Stimulated activated CD8-positive, alpha-beta memory T cell treated with anti-CD3 and anti-CD28 coated beads, Interleukin-7, amount 100 ng/mL, for 1 hour (primary cell): ENCODE measurements at places on chromosomes 1 and 21.

DNA sequence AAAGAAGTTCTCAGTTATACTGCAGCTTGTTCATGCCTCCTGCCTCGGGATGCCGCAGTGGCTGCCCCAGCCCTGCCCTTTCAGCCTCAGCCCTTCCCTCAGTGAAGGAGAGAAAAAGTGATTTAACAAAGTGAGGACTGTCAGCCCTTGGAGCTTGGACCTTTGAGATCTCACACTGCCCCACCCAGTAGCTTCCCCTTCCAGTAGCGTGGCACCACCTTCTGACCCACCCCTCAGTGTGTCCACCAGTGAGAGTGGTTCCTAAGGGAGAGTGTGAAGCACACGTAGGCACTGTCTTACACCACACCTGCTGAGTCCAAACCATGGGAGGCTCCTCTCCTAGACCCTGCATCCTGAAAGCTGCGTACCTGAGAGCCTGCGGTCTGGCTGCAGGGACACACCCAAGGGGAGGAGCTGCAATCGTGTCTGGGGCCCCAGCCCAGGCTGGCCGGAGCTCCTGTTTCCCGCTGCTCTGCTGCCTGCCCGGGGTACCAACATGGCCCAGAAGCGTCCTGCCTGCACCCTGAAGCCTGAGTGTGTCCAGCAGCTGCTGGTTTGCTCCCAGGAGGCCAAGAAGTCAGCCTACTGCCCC, at the start of gene CDA:
TSS of gene CDA (plus strand) at position 464 of the 592 bp plus-strand sequence. CDS start at position 497, 33 bp downstream.
- DNase-seq = no peak

GRCh38 chr1:7111853-7112252, 326.6 kb downstream of the CAMTA1 start:
- DNase-seq = no peak

DNA sequence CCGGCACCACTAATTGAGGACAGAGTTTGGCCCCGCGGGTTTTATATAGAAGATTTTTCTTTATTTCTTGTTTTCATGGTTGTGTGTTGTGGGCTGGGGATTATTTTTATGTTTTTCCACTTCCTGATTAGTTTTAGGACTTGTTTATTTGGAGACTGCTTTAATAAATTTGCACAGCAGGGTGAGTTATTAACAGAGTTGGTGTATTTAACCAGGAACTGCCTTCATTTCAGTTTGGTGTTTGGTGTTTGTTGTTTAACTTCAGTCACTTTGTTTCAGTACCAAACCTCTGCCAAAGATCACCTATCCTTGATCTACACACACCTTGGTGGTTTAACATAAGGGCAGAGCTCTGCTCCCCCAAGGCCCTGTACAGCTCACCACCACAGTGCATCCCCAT, 103.5 kb upstream of the LMO4 start:
- DNase-seq = no peak

DNA sequence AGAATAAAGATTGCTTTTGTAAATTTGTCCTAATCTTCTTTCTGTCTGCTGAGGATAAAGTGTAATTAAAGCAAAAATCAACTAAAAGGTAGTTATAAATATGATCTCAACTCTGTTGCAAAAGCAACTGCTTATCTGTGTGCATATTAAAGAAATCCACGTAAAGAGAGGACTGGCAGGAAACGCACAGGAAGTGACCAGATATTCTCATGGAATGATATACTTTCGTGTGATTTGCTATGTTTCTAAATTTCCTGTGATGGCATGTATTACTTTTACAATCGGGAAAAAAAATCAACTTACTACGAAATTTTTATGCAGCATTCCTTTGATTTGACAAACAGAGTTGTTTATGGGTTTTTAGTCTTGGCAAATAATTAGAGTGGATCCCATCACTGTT, 75.4 kb downstream of the RGS2 start:
- DNase-seq = no peak

DNA sequence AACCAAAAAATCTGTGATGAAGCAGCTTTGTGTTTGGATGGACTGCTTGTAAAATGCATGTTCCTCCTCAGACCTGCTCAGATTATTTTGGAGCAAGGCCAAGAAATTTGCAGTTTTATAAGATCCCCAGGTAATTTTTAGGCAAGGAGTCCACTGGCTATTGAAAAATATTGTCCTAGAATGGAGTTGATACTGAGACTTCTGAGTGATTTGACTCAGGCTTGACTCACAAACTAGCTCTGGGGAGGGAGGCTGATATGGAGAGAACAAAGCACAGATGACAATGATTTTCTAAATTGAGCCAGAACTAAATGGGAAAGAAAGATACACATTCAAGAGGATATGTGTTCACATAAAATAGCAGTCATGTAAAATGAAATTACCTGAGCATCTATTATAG, 36.7 kb downstream of the AGL start:
- no peak for DNase-seq

GRCh38 chr1:1603671-1604373, 3.9 kb upstream of the FNDC10 start:
- no peak for DNase-seq

- DNase-seq = no peak
Measured at GRCh38 chr1:12293416-12293815, 63.6 kb downstream of the VPS13D start.

GRCh38 chr21:25501996-25502665, 105.2 kb downstream of the MRPL39 start:
- DNase-seq = no peak

DNA sequence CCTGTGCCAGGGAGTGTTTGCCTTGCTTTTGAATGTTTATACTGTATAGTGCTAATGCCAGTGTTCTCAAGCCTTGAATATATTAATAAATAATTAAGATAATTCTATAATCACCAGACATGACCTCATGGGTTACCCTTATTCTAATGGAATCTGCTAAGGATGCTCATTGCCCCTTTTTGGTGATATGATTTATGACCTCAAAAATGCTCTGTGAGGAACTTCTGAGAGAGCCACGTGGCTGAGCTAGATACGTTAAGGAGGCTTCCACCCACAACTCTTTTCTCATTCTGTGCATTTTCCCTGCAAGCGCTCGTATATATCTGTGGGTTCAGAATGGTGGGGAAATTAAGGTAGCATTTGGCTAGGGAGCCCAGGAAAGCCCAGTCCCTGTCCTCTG, 19.6 kb upstream of the SLC30A1 start:
- no peak for DNase-seq

- DNase-seq = no peak
Measured at GRCh38 chr21:17903029-17903806, 84.1 kb upstream of the C21orf91 start.

DNA sequence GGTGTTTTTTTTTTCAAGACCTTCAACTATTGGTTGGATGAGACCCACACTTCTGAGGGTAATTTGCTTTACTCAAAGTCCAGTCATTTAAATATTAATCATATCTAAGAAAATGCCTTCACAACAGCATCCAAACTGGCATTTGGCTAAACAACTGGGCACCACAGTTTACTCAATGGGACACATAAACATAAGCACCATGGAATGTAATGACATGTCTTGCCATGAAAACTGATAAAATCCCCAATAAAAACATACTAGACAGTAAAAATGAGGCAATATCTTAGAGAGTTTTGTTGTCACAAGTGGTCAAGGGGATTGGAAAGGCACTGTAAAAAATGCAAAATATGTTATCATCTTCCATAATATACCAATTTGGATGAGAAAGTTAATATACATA, 838.8 kb upstream of the ADAMTS5 start:
- no peak for DNase-seq

DNA sequence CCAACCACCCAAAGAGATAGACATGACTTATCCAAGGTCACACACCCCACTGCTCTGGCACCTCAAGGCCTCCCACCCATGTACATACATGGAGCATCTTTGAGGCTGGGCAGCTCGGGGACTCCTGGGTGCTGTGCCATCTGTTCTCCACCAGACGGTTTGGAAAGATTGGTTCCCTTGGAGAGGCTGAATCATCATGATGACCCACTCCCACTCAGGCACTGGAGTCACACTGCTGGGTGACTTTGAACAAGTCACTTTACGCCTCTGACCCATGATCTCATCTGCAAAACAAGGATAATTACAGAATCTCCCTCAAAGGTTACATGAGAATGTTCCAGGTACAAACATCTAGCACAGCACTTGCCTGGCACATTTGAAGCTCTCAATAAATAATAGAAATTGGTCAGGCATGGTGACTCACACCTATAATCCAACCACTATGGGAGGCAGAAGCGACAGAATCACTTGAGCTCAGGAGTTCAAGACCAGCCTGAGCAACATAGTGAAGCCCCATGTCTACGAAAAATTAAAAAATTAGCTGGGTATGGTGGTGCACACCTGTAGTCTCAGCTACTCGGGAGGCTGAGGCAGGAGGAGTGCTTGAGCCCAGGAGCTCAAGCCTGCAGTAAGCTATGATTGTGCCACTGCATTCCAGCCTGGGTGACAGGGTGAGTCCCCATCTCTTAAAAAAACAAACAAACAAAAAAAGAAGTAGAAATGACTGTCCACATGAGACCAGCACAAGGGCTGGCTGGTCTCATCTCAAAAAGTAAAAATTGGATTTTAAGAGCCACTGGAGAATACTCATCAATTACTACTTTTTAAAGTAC, 74.9 kb downstream of the RRAGC start:
- no peak for DNase-seq

- no peak for DNase-seq
Measured at GRCh38 chr1:14745001-14745720, 146.7 kb downstream of the KAZN start.

DNA sequence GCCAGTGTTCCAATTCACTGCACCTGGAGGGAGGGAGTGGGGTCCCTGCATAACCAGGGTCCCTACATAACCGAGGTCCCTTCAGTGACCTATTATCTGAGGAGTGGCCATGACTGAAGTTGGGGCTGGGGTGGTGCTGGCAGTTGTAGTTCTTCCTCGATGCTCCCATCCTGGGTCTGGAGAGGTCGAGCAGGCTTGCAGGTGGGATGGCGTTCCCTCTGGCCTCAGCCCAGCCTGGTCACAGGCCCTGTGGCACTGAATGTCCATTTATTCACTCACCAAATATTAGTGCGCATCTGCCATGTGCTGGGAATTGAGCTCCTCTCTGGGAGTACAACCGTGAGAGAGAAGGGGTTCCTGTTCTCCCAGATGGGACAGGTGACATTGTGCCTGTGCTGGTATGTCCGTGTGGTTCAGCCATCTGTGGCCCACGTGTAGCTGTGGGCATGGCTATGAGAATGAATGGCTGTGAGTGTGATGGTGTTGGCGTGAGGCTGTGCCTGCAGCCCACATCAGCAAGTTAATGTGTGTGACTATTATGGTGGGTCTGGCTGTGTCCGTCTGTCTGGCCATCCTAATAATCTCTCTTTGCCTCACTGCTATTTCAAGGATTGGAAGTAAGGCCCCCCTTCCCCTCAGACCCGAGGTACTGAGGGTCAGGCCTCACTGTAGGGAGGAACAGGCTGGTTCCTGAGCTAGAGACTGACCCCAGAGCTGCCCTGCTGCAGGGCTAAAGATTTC, 3.9 kb upstream of the SLC6A9 start:
- no peak for DNase-seq

DNA sequence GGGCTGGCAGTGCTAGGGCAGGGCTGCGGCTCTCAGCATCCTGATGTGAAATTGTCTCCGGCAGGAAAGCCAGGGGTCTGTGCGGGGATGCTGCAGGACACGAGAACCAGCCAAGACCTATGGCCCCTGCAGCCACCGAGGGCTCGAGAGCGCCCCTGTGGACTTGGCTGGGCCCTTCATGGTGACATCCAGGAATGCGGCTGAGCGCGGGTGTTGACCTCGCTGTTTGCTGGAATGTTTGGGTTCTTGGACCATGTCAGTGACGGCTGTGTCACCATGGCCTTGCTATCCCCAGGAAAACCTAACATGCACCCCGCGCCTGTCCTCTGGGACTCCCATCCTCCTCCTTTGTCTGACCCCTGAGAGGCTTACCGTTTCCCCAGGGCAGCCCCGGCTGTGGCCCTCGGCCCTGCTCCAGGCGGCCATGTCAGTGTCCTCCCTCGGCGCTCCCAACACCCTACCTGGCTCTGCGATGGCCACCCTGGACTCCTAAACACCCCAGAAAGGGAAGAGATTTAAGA, 14.3 kb upstream of the C1orf174 start:
- DNase-seq = no peak

DNA sequence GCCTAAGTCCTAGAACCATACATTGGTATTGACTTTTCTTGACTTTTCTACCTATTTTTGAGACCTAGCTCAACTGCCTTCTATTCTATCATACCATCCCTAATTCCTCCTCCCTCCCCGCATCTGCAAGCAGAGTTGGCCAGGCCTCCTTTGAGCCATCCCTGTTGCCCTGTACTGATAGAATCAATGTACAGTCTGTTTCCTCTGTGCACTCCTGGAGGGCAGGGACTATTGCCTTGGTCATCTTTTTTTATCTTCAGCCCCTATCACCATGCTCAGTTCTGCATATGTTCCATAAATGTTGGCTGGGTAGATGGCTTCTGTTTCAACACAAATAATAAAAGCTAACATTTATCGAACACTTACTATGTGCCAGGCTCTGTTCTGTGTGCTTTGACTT, 4.0 kb upstream of the RGS16 start:
- no peak for DNase-seq

DNA sequence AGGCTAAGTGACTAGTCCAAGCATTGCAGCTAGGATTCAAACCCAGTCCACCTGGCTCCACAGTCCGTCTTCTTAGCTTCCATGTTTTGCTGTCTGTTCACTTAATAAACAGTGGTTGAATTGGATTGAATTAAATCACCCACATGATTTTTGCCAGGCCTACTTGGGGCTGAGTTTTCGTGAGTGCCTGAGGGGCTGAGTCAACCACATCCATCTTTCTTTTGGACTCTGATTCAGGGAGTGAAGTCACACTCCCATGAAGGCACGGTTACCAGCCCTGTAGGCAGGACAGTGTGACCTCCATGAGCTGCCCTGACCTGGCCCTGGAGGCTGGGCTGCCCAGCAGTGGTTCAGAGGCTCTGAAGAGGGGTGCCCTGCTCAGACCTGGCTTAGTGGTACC, 123.7 kb downstream of the ACTL8 start:
- no peak for DNase-seq

- DNase-seq = no peak
Measured at GRCh38 chr1:39003281-39003680, 12.2 kb downstream of the AKIRIN1 start.

DNA sequence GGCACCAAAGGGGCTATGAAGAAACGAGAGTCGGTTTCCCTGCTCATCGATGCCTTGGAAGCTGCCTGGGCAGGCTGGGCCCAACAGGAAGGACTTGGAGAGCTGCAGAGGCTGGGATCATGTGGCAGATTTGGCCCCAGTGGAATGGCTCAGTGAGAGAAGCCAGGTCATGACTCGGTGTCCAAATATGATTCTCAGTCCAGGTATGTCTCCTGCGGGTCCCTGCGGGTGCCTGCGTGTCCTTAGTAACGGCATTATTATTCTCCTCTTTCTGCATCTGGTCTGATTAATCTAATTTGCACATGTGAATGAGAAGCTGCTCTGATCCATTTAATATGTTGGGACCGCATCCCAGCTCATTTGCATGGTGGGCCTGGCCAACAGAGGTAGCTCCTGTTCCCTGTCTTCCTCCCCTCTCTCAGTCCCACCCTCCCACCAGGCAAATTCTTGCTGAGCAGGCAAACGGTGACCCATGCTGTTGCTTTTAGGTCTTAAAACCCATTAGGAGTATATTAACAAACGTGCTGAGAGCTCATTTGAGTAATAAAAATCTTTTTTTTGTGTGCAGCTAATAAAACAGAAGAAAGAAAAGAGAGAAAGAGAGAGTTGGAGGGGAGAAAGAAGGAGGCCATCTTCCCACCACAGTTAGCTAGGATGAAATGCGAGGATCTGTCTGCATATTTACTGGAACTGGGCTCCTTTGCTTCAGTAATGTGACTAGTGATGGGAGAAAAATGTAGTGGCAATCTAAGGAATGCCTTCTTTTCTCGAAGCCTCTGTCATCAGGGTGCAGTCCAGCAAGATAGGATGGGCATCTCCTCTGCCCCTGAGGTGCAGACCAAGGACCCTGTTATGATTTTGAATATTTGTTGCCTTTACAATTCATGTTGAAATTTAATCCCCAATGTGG, 133.5 kb downstream of the HMGB4 start:
- no peak for DNase-seq
